ENCODE measurements at places on chromosomes 6 and 20.

- peak; percentile 44 for DNase-seq
Measured at GRCh38 chr6:15365273-15365687, 119.4 kb downstream of the JARID2 start.

- no peak for DNase-seq
Measured at GRCh38 chr6:29336269-29336668, 32.4 kb downstream of the OR5V1 start.

- DNase-seq, result no peak
Measured at GRCh38 chr20:41047279-41047974, 18.8 kb downstream of the TOP1 start.

GRCh38 chr6:119566546-119567260 lies 217.1 kb upstream of the MAN1A1 start:
- no peak for DNase-seq

- DNase-seq, result no peak
Measured at GRCh38 chr20:24779946-24780345, 169.1 kb upstream of the CST7 start.

DNA sequence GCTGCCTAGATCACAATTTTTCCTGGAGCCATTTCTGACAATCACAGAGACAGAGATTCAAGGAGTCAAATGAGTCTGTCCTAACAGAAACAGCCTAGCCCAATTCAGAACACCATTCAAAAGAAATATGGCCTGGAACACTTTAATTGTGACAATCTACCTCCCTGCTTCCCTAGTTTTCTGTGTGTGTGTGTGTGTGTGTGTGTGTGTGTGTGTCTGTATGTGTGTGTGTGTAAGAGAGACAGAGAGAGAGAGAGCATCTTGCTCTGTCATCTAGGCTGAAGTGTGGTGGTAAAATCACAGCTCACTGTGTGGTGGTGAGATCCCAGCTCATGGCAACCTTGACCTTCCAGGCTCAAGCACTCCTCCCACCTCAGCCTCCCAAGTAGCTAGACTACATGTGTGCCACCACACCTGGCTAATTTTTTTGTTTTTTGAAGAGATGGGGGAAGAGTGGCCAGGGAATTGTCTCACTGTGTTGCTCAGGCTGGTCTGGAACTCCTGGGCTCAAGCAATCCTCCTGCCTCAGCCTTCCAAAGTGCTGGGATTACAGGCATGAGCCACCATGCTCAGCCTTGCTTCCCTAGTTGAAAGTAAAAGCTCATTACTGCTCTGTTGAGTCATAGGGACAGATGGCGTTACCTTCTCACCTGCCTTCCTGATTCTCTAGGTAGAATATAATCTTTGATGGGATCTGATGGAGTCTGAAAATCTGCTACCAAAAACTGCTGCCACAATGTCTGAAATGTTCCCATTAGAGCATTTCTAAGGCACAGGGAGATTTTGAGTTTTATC lies 89.6 kb upstream of the BEND6 start:
- no peak for DNase-seq

DNA sequence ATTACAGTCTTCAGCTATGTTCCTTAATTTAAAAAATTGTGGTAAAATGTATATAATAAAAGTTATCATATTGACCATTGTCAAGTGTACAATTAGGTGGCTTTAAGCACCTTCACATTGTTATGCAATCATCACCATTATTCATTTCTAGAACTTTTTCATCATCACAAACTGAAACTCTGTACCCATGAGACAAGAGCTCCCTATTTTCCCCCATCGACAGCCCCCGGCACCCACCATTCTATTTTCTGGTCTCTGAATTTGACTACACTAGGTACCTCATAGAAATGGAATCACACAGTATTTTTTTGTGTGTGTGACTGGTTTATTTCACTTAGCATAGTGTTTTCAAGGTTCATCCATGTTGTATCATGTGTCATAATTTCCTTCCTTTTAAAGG lies 39.7 kb upstream of the FYN start:
- no peak for DNase-seq

GRCh38 chr20:52496191-52496590 lies 304.6 kb upstream of the ZFP64 start:
- DNase-seq, result no peak

DNA sequence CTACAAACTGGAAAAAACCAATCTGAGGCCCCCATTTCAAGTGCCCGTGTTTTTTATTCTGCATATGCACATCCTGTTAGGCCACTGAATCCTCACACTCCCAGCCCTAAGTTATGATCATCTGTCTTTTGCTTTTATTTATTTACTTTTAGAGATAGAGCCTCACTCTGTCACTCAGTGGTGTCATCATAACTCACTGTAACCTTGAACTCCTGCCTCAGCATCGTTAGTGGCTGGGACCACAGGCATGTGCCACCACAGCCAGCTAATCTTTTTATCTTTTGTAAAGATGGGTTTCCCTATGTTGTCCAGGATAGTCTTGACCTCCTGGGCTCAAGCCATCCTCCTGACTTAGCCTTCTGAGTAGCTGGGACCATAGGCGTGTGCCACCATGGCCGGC lies 29.6 kb upstream of the CLDN20 start:
- no peak for DNase-seq
